ENCODE measurements at places on chromosomes 3 and 15.

GRCh38 chr3:126082362-126083137, 1.4 kb downstream of the SLC41A3 start:
- DNase-seq: no peak

DNA sequence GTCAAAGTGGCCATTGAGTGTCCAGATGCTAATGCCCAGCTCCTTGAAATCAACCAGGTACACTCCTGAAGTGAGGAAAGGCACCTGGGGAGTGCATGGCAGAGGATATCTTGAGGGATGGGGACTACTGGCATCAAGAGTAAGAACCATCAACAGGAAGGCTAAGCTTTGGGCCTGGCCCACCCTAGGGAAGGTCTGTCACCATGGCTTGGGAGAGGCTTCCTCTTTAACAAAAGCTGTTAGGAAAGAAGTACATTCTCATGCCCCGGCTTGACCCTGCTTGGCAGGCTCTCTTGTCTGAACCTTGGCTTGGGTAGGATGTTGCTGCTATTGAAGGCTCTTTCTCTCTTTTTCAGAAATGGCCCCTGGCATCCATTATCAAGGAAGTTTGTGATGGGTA, 43.7 kb upstream of the TUBGCP5 start:
- no peak for DNase-seq

DNA sequence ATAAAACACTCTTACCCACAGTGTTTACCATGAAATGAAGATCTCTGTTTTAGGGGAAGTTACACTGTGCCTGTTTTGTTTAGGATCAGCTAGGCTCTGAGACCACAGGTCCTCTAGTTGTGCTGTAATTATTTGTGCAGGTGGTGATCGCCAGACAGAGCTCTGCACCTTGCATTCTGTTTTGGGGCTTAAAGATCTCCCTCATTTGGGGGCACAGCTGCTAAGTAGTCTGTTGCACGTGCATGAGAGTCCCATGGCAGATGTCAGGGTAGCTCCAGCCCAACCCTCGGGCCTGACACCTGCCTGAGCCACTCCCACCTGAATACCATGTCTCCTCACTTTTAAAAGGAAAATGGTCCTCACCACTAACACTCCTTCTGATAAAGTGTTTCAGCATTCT, 12.4 kb downstream of the C3orf20 start:
- no peak for DNase-seq

GRCh38 chr3:142027735-142028134, 121.6 kb downstream of the TFDP2 start:
- DNase-seq: no peak

DNA sequence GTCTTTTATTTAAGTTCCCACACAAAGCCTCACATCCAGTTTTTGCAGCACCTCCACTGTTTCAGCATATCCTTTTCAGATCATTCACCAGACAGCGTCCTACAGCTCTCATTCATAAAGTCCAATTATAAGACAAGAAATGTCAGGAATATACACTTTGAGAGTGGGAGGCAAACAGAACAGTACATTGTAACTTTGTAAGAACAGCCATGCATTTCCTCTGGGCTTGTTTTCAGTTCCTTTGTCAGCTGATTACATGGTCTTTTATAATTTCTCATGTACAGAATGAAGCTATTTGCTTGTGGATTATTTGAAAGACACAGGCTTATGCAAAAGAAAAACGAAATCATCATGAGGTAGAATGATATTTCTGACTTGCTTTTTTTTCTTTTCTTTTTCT, 85.7 kb downstream of the SOX2 start:
- DNase-seq: no peak

DNA sequence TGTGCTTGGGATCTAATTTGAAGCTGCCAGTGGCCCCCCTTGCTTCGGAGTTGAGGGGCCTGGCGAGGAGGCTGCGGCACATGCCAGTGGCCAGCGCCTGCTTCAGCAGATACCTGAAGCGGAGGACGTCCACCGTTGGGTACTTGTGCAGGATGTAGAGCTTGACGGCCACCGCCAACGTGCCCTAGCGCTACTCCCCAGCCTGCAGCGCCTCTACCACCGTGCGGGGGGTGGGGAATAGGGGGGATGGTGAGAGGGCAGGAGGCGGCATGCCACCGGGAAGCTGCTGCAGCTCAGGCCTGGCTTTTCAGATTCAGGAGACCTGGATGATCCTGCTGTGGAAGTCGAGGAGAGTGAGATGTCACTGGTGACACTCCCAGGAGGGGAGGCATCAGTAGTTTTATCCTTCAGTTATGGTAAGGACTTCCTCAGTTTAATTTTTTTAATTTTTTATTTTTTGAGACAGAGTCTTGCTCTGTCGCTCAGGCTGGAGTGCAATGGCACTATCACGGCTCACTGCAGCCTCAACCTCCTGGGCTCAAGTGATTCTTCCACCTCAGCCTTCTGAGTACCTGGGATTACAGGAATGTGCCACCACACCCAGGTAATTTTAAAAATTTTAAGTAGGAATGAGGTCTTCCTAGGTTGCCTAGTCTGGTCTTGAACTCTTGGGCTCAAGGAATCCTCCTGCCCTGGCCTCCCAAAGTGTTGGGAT, 150.6 kb upstream of the FRMD4B start:
- DNase-seq: no peak

- no peak for DNase-seq
These were observed 179.2 kb downstream of the RORA start for GRCh38 chr15:61049934-61050333.

GRCh38 chr15:63473999-63474809, 30.2 kb upstream of the USP3 start:
- DNase-seq: no peak

GRCh38 chr3:152672320-152672649, 162.6 kb upstream of the P2RY1 start:
- DNase-seq: no peak

DNA sequence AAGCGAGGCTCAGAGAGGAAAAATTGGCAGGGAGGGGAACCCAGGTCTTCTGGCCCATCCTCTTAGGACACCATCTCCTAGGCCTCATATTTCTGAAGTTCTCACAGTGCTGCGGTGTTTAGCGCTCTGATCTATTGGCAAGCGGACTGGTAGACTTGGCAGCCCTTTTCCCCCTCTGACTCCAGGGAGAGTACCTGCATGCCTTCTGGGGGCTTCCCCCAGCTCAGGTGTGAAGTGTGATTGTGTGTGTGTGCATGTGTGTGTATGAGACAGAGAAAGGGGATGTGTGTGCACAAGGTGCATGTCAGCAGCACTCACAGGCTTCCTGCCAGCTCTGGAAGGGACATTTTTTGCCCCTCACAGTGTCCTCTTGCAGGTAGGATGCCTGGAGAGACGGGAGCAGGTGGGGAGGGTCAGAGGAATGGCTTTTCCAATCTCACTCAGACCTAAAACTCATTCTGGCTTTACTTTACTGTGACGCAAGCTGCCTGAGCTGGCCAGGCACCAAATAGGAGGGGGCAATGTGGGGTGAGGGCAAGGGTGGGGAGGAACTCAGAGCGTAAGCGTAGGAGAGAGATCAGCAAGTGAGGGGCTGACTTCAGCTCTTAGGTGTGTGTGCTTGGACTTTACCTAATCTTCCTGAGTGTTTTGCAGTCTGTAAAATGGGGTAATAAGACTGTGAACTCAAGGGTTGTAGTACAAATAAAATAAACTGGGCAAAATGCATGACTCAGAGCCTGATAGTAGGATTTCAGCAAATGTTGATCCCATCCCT, 4.0 kb upstream of the IL17RE start:
- DNase-seq: no peak

GRCh38 chr3:14299767-14300166, 102.6 kb upstream of the SLC6A6 start:
- no peak for DNase-seq

GRCh38 chr15:80735344-80735743, 40.2 kb downstream of the ABHD17C start:
- no peak for DNase-seq

- DNase-seq: no peak
These were observed 57.1 kb upstream of the POU1F1 start for GRCh38 chr3:87333393-87333892.

- DNase-seq: no peak
These were observed 44.8 kb upstream of the UMPS start for GRCh38 chr3:124685481-124685880.

DNA sequence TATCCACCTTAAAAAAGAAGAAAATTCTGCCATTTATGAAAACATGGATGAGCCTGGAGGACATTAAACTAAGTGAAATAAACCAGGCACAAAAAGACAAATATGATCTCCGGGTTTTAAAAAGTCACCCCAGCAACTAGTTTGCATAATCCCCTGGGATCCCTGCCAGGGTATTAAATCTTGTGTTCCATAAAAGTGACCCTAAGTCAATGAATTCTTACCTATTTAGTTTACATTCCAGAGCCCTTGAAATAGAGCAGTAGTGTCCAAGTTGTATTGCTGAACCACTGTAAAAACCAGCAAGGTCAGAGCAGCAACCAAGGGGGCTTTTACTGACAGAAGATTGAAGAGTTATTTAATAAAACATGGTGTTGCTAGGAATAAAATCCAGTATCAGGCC, 716.8 kb upstream of the BCHE start:
- no peak for DNase-seq

DNA sequence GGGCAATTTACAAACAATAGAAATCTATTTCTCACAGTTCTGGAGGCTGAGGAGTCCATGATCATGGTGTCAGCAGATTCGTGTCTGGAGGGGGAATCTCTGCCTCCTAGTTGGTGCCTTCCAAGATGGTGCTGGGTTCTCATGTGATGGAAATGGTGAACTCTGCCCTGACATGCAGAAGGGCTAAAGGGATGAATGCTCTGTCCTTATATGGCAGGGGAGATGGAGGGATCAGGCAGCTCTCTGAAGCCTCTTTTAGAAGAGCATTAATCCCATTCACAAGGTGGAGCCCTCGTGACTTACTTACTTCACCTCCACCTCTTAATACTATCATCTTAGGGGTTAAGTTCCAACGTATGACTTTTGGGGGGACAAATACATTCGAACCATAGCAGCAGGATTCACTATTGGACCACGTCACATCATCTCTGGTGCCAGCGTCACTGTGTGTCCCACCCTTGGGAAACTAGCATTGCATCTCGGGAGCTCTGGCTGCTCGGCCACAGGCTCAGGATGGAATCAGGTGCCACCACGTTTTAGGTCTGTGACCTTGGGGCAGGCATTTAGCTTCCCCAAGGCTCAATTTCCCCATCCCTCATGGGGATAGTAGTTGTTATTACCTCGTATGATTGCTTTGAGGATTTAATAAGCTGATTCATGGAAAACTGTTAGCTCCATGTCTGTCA, 53.0 kb downstream of the SV2B start:
- DNase-seq: no peak

DNA sequence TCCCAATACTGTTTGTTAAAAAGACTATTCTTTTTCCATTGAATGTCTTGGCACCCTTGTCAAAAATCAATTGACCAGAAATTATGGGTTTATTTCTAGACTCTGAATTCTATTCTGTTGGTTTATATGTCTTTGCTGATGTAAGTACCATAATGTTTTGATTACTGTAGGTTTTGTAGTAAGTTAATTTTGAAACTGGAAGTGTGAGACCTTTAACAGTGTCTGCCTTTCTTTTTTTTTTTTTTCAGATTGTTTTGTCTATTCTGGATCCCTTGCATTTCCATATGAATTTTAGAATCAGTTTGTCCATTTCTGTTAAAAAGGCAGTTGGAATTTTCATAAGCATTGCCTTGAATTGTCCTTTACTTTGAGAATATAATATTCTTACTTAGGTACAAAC, 13.6 kb downstream of the ATP2C1 start:
- no peak for DNase-seq

DNA sequence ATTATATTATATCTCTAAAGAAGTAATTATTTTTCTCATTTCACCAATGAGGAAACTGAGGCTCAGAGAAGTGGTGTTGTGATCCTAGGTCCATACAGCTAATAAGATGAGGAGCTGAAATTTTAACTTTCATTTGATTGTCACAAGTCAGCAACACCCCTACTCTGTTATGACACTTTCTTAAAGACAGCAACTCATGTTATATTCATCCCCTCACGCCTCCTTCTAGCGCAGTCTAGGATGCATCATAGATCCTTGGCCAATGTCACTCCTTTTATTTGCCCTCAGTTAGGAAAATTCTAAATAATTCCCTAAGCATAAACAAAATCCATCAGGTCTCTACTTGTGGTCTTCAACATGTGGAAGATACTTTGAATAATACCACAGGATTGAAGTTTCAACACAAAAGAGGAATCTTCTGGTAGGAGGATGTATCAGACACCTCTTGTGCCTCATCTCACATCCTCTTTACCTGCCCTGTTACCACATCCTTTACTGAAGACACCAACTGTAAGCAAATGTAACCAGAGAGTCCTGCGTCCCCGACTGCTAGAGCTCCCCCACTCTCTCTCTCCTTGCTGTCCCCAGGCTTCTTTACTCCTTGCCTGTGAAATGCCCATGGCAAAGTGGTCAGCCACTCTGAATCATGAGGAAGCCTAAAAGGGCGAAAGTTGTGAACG, 53.7 kb downstream of the TRIM42 start:
- no peak for DNase-seq

DNA sequence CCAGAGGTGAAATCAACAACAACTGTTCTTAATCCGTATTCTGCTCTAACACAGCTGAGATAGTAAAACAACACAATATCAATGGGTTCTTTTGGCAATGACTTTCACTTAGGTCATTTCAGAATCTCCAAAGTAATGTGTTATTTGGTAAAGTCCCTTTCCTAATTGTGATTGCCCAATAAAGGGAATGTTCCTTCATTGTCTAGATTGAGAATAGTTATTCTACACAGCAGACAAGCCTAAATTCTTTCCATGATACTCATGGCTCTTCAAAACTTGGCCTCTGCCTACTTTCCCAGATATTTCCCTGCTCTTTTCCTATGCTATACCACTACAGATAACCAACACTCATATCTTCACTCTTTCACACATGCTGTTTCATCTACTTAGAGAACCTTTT, 219.8 kb downstream of the FMN1 start:
- DNase-seq: no peak

DNA sequence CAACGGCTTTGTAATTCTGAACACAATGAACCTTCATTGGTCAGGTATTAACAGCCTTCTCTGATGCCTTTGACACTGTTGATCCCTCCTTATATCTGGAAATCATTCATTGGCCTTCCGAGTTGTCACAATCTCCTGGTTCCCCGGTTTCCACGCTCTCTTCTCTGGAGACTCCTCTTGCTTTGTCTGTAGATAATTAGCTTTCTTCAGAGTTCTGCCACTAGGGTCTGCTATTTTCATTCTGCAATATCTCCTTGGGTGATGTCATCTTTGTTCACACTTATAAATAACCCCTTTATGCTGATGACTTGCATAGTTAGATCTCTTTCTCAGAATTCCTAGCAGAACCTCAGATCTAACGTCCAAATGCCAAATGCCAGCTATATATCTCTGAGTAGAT, 583.8 kb upstream of the ZNF717 start:
- no peak for DNase-seq

- no peak for DNase-seq
These were observed 69.6 kb upstream of the COL8A1 start for GRCh38 chr3:99568663-99569335.

- DNase-seq: no peak
These were observed 141.0 kb upstream of the ARHGEF26 start for GRCh38 chr3:153980252-153980590.

GRCh38 chr15:74129586-74130154, 716 bp upstream of the ISLR2 start:
- no peak for DNase-seq

GRCh38 chr3:146072824-146073223, 88.2 kb downstream of the PLOD2 start:
- DNase-seq: no peak

GRCh38 chr3:71376911-71377310, 206.6 kb downstream of the FOXP1 start:
- no peak for DNase-seq

All from amygdala (tissue), 56 donors.